Neural crest cell (in vitro differentiated cells): ENCODE measurements at places on chromosomes 1 and 21.
A peak's percentile ranks its signal among the peaks of the same experiment; 100 is the strongest.

DNA sequence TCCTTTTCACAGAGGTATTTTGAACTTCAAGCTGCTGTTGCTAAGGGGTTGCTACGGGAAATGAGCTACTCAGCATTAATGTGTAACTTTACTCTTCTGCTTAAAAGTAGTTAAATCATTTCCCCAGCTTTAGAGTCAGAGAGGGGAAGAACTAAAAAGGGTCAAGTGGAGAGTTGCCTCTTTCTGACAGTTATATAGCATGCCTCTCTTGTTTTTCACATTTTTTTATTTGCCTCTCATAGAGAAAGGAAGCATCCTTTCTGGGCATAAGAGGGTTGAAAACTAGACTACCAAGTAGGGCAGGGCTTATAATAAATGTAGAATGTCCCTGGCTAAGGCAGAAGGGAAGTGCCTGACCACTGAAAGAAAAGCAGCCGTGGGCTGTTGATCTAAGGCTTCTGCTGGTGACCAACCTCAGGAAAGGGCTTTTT is 10.1 kb upstream of the ELAVL4 start:
- DNase-seq = no peak

GRCh38 chr1:109282497-109282951 is 421 bp downstream of the PSRC1 start:
- no peak for DNase-seq

DNA sequence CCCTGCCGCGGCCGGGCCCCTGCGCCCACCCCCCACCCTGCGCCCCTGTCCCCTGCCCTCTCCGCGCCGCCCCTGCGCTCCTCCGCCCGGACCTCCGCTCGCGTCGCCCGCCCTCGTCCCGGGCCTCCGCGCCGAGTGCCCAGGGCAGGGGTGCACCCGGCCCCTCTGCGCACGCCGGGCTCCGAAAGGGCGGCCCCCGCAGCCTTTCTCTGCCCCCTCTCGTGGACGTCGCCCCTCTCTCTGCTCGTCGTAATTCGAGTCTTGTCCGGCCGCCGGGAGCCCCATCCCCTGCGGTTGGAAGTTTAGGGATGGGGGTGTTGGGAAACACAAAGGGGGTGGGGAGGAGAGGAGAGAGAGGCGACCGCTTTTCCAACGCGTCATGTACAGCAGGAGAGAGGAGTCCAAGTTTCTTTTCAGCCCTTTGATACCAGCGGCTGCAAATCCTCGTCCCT is 407 bp downstream of the GALNT2 start:
- DNase-seq = peak; percentile 28

DNA sequence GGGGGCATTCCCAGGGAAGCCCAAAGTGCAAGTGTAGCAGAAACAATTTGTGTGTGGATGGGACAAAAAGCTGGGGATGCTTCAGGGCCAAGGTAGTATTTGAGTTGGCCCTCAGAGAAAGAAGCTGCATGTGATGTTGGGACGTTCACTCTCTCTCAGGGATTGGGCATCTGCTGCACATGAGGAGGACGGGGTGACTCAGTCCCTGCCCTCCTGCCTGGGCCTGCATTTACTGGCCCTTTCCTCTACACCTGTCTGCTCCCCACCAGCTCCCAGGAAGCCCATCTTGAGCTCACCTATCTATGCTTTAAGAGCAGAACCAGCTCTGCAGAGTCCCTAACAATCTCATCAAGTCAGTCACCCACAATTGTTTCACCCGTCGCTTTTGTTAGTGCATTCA is 23.5 kb upstream of the MPZL1 start:
- DNase-seq = no peak

DNA sequence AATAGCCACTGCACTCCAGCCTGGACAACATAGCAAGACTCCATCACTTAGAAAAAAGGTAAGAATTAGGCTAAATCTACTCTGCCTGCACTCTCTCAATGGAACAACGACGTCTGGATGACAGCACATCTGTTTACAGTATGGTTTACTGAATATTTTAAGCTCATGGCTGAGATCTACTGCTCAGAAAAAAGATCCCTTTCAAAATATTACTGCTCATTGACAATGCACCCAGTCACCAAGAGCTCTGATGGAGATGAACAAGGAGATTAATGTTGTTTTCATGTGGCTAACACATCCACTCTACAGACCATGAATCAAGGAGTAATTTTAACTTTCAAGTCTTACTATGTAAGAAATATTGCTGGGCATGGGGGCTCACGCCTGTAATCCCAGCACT is 58.0 kb downstream of the SLC27A3 start:
- no peak for DNase-seq

DNA sequence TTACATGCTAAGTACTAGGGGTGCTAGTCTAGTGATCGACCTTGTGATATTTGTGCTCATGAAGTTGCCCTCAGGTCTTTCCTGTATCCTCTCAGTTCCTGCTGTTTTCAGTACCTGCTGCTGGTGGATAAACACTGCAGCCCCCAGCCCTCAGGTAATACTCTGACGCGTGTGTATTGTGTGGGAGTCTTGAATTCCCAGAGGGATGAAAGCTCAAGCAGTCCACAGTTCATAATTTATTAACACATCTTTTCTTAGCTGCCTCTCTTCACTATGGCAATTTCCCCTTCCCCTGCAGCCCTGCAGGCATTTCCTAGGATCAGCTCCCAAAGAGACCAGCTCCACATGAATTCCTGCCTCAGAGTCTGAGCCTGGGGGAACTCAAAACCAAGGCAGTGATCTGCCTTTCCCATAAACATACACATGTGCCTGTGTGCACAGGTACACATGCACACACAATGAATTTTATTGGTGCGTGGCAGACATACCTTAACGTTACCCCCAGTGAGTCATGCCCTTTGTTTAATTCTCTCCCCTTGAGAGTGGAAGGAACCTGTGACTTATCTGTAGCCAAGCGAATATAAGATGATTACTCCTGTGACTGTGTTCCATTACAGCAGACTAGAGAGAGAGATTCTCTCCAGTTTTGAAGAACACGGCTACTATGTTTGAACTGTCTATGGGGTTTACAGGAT is 14.1 kb upstream of the HMGCS2 start:
- DNase-seq = no peak

GRCh38 chr1:241842565-241842964 is 5.4 kb upstream of the EXO1 start:
- DNase-seq = no peak

- no peak for DNase-seq
Observed at GRCh38 chr1:74766579-74766978, 33.6 kb downstream of the TYW3 start.

GRCh38 chr1:220750131-220750515 is 2.0 kb downstream of the MTARC2 start:
- no peak for DNase-seq
